ENCODE measurements at places on chromosomes 2 and 18. TPM values are rescaled to one million over a fixed set of nuclear protein-coding genes. Genes with fewer than 3 reads are reported as not detected.

Gene MDH1B
- total RNA-seq, result 6.3 TPM

Gene PDCD1
- total RNA-seq, result not detected

Gene ANKRD62
- 1.9 TPM for total RNA-seq

Gene SRD5A2
- total RNA-seq, result 0.72 TPM

Gene IL36B
- 2.4 TPM for total RNA-seq

Gene MARCHF4
- total RNA-seq, result 1.9 TPM

Gene REG3A
- 3.6 TPM for total RNA-seq

Gene GPR39
- total RNA-seq, result 7.7 TPM

Gene RAB12
- total RNA-seq, result 78.5 TPM

Gene ALPG
- total RNA-seq, result not detected

DNA sequence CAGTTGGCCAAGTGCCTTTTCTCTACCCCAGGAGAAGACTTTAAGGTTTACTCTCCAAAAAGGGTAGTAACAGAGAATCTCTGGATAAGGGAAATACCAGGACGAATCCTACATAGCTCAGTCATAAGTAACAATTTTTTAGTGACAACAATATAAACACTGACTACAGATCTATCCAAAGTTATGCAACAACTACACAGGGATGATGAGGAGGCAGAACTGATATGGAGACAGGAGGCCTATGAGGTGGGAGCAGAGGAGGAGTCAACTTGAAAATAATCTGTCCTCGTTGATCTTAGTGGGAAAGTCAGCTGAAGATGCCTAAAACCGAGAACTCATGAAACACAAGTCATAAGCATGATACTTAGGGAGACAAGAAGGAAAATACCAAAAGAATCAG lies 40.2 kb downstream of the SLC35F5 start:
- no peak for DNase-seq

- DNase-seq, result no peak
Observed at GRCh38 chr2:226788881-226789490, 10.6 kb downstream of the IRS1 start.

- no peak for DNase-seq
Observed at GRCh38 chr2:239438995-239439753, 38.4 kb upstream of the HDAC4 start.

DNA sequence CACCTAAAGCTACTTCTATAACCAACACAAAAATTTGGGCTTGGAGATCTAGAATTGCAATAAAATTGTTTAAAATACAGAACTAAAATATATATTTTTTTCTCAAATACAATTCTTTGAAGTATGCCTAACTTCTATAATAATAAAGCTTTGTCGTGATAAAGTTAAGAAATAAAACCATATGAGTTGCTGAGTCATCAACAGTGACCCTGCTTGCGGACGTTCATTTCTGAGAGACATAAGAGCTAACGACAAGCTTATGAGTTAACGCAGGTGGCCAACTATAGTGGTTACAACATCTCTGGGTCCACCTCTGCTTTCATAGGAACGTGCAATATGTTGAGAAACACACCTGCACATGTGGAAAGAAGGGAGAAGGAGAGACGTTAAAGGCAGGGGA lies 407.1 kb upstream of the SLC14A2 start:
- DNase-seq, result no peak

DNA sequence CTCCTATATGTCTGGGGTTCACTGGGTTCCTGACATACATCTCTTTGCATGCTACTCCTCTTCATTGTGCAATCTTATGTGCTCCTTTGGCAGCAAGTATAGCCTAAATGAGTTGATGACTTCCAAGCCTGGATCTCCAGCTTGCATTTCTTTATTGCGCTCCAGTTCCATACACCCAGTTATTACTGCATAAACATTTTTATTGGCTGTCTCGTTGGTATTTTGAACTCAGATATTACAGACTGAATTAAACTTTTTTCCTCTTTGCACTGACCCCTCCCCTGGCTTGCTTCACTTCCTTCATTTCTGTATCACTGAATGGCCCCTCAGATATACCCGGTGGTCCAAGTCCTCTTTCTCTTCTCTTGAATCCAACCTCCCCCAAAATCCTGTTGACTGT lies 219.2 kb downstream of the MC4R start:
- DNase-seq, result no peak

GRCh38 chr2:196041786-196042185 lies 26.9 kb downstream of the DNAH7 start:
- DNase-seq, result no peak

- no peak for DNase-seq
Observed at GRCh38 chr2:67566958-67567635, 170.0 kb downstream of the ETAA1 start.

GRCh38 chr18:56391931-56392590 lies 246.3 kb downstream of the TXNL1 start:
- DNase-seq, result no peak

DNA sequence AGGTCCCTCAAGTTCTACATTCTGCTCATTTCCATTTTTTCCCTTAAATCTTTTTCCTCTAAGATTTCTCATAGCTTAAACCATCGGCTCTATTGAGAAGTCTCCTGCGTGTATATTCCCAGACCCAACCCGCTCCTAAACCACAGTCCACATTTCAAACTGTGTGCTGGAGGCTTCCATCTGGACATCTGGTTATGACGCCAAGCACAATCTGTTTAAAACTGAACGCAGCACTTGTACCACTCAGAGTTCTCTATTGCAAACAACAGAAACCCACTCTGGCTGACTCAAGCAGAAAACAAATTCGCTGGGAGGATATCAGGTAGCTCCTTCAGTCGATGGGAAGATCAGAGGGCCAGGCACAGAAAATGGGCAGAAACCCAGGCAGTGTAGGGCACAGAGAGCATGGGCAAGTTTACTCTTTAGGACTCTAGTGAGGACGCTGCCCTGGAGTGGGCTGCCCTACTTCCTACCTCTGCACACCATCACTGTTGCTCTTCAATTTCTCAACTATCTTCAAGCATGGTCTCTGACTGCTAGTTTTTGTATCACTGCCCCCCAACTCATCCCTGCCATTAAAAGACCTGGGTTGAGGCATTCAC lies 5.6 kb upstream of the EML4 start:
- DNase-seq, result peak; percentile 63

DNA sequence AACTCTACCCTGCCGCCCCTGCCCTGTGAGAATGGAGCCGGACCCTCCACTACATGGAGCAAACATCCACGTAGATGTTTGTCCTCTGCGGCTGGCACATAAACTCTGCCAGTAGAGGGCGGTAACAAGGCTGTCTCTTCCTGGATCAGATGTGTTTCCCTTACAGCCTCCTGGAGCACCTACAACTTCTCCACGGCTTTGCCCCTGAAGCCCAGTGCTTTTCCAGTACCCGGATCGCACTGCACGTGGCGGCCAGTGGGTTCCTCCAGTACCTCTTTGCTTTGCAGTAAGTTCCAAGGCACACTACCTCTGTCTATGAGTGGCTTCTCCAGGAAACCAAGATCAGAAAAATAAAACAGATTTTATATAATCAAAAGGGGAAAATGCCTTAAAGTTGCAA lies 651.3 kb downstream of the DCDC2C start:
- no peak for DNase-seq

- no peak for DNase-seq
Observed at GRCh38 chr2:134217351-134217750, 36.5 kb upstream of the MGAT5 start.

GRCh38 chr2:149017116-149017985 lies 21.1 kb upstream of the LYPD6B start:
- DNase-seq, result peak; percentile 91

GRCh38 chr2:72982219-72982618 lies 64.9 kb downstream of the EMX1 start:
- DNase-seq, result no peak

DNA sequence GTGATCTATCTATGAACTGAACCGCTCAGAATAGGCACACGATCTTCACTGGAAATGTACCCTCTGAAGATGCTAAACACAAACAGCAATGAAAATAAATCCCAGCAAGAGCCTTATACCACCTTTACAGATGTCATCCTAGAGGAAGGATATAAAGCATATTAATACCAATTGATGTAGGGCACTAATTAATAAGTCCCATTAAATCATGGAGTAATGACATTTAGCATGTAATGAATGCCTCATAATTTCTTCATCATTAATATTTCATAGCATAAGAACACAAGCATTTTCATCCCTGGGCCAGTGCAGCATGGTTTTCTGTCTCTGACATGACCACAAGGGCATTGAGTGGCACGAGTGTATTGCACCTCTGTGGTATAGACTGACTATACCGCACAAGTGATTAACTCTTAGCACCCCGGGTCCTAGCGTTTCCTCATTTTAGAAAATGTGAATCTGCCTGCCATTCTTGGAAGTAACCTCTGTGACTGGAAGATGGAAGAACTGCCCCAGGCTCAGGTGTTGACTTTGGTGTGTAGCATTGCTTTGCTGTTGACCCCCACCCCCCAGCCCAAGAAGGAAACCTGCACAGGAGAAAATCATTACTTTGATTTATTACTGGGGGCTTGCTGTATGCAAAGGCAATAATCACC lies 1.4 kb upstream of the TMEM178A start:
- DNase-seq, result no peak

GRCh38 chr2:212745359-212745758 lies 206.8 kb upstream of the ERBB4 start:
- no peak for DNase-seq

GRCh38 chr2:203673933-203674332 lies 32.5 kb upstream of the CD28 start:
- no peak for DNase-seq

GRCh38 chr2:101265893-101266499 lies 13.3 kb downstream of the CNOT11 start:
- DNase-seq, result no peak

GRCh38 chr2:144914622-144915318 lies 394.9 kb upstream of the ZEB2 start:
- peak; percentile 24 for DNase-seq

DNA sequence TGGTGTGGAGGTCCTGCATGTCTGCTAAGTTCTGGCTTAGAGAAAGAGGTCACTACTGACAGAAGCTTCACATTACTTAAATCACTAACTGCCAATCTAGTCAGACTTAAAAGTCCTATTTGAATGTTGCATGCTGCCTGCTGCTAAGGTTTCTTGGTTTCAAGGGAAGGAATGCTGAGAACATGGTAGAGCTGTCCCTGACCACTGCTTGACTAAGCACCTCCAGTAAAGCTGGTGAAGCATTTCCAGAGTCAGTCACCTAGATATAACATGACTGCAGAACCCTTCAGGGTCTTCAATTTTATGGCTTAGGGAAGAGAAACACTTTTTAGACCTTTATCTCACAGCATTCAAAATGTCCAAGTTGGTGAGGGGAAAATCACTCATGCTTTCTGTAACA lies 2178.3 kb upstream of the PIK3C3 start:
- no peak for DNase-seq

DNA sequence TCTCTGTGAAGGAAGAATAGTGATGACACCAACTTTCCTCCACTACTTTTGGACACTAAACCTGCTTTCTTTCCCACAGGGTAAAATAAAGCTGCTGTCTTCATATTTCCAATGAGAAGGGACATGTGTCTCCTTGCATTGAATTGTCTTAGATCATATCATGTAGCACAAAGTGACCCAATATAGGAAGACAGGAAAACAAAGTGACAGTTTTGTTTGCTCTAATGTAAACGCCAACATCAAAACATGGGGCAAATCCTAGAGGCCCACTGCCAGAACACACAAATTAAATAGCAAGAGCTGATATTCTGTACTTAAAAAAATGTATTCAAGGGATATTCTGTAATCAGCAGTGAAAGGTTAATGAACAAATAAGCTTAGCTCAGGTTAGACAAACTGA lies 36.1 kb downstream of the ARHGAP15 start:
- no peak for DNase-seq

DNA sequence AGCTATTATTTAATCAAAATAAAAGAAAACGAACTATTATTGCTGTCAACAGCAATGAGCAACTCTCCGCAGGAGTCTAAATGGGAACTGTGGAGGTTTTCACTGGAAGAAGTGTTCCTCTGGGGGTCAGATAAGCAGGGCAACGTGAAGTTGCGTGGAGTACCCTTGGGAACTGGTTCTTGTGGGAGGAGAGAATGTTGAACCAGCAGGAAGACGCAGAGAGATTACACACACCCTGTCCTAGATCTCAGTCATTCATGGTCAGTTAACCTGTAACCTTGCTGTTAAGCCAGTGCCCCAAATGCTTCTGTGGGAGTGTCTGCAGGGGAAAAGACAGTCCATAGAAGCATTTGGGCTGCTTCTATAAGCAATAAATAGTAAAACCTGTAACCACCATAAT lies 20.4 kb upstream of the CABLES1 start:
- no peak for DNase-seq

GRCh38 chr2:43144263-43144662 lies 82.1 kb downstream of the ZFP36L2 start:
- DNase-seq, result no peak

- no peak for DNase-seq
Observed at GRCh38 chr2:206051912-206052311, 34.1 kb downstream of the INO80D start.

- DNase-seq, result no peak
Observed at GRCh38 chr2:61969376-61969775, 63.9 kb downstream of the COMMD1 start.

GRCh38 chr2:166041613-166042012 lies 86.2 kb downstream of the SCN1A start:
- DNase-seq, result no peak

GRCh38 chr18:33606621-33607020 lies 28.6 kb downstream of the ASXL3 start:
- DNase-seq, result no peak

- DNase-seq, result peak; percentile 93
Observed at GRCh38 chr2:100197631-100198153, 55.3 kb upstream of the AFF3 start.

DNA sequence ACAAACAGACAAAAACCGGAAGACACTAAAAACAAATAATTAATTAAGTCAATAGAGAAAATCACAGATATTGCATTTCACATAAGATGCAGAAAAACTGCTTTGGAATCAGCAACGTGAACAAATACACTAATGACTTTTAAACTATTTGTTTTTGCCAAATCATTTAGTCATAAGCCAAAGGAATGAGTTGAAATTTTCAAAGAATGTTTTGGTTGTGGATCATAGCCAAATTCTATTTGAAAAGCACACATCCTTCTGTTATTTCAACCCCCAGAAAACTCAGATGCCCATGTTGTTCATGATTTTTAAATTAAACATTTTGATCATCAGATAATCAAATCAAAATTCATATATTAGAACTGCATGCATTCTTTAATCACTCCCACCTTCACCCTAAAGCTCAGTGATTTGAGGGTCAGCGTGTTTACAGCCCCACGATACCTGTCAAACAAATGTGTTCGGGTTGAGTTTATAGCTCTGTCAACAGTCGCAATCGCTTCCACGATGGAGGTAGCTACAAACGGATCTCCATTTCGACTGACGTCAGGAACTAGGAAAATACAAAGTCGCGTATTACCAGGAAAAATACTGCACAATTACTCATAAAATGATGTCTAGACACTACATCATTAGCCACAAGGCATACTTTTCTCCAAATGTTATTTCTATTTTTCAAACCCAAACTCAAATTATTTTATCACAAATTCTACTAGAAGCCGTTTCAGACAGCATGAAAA lies 90.2 kb downstream of the PXDN start:
- no peak for DNase-seq

DNA sequence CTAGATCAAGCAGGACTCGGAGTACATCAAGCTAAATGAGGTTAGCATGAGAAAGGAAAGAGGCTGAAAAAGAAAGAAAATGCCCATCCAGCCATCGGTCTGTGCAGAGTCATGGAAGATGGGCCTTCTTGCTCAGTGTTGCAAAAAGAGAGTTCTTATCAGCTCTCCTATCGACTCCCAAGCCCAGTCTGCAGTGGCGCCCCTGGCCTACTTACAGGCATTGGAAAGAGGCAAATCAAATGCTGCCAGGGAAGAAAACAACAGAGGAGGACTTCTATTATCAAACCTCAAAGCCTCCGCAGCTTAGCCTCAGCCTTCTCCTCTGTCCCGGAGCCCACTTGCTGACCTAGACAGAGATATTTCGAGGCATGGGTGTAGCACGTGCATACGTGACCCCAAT lies 66.0 kb downstream of the CDH2 start:
- no peak for DNase-seq

Data from umbilical cord (tissue), 2 donors.